ENCODE measurements at places on chromosomes 2 and 18. TPM values are rescaled to one million over a fixed set of nuclear protein-coding genes. Genes with fewer than 3 reads are reported as not detected.

ZNF396 gene
- 0.93 TPM for total RNA-seq

LYPD1 gene
- total RNA-seq, result 0.22 TPM

DNA sequence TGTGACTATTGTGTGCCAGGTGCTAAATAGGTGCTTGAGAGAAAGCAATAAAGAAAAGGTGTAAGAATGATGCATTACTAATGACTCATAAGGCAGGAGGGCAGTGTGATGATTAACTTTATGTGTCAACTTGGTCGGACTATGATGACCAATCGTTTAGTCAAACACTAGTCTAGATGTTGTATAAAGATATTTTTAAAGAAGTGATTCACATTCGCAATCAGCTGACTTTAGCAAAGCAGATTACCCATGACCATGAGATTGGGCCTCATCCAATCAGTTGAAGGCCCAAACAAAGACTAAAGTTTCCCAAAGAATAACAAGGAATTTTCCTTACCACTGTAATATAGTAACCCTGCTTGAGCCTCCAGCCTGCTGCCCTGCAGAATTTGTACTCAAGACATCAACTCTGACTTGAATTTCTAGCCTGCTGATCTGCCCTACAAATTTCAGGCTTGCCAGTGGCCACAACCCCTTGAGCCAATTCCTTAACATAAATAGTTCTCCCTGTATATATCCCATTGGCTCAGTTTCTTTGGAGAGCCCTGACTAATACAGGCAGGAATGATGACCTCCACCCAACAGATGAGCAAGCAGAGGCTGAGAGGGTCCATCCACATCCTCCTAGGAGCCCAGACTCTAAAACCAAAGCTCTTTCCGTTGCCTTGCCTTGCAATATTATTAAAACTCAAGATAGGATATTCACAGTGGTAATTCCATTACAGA is 132.6 kb downstream of the ACTR3 start:
- DNase-seq, result no peak

GRCh38 chr18:8526332-8526731 is 82.9 kb upstream of the RAB12 start:
- no peak for DNase-seq
